ENCODE measurements at places on chromosomes 6 and 20. TPM values are rescaled to one million over a fixed set of nuclear protein-coding genes. Genes with fewer than 3 reads are reported as not detected.

HM13 gene
- total RNA-seq, result 26.1 TPM

C6orf132 gene
- total RNA-seq, result under 0.01 TPM

LY6G5B gene
- total RNA-seq, result 1.6 TPM

SMIM8 gene
- total RNA-seq, result 29.8 TPM

BACH2 gene
- total RNA-seq, result 48.9 TPM

SMLR1 gene
- total RNA-seq, result not detected

MYH7B gene
- total RNA-seq, result not detected

RBM12 gene
- 109 TPM for total RNA-seq

POM121L2 gene
- not detected for total RNA-seq

FAM209B gene
- total RNA-seq, result not detected

SLC22A3 gene
- total RNA-seq, result 3.3 TPM

EYA2 gene
- total RNA-seq, result 2.4 TPM

TSPO2 gene
- 0.82 TPM for total RNA-seq

C6orf58 gene
- 1.6 TPM for total RNA-seq

FANCE gene
- total RNA-seq, result 14.3 TPM

SIM1 gene
- not detected for total RNA-seq

SEL1L2 gene
- 0.41 TPM for total RNA-seq

ZSCAN23 gene
- total RNA-seq, result 11.0 TPM

PRR18 gene
- total RNA-seq, result under 0.01 TPM

ZNF311 gene
- total RNA-seq, result 6.9 TPM

AVP gene
- total RNA-seq, result not detected

FOXC1 gene
- 4.1 TPM for total RNA-seq

MYL9 gene
- 0.41 TPM for total RNA-seq

RGS17 gene
- total RNA-seq, result 112 TPM

XKR7 gene
- 9.8 TPM for total RNA-seq

KCNS1 gene
- total RNA-seq, result 1.2 TPM

SCUBE3 gene
- total RNA-seq, result 1.6 TPM
